NCI-H2171 (cell line): ENCODE measurements at places on chromosomes 1 and 21.

DNA sequence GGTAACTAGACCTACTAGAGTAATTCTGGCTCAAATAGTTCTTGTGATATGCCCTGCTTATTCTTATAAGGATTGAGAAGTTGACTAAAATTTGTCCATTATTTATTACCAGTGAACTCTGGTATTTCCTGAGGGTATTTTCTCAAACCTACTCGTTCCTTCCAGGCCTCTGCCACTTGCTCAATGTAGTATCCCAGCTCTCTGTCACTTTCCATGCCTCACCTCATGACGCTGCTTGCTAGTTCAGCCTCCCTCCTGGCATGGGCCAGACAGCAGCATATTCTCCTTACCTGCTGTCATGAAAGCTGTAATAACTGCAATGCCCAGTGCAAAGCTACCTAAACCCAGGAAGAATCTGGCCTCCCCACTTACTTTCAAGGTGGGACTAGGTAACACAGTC is 602.9 kb upstream of the ADAMTS5 start:
- DNase-seq, result no peak

DNA sequence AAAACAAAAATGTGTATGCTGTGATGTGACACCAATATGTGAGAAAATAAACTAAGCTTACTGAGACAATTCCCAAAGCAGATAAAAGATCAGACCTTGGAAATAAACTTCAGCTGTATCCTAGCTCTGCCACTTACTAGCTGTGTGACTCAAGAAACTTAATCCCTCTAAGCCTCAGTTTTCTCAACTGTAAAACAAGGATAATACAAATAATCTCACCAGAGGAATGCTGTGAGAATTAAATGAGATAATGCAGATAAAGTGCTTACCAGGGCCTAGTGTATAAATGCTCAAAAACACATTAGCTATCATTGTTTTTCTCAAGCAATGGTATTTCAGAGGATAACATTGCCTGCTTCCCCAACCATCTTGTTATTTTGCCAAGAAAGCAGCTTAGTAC is 2.1 kb downstream of the HEATR1 start:
- DNase-seq, result no peak

GRCh38 chr1:175313672-175314225 is 121.2 kb upstream of the KIAA0040 start:
- DNase-seq, result no peak

DNA sequence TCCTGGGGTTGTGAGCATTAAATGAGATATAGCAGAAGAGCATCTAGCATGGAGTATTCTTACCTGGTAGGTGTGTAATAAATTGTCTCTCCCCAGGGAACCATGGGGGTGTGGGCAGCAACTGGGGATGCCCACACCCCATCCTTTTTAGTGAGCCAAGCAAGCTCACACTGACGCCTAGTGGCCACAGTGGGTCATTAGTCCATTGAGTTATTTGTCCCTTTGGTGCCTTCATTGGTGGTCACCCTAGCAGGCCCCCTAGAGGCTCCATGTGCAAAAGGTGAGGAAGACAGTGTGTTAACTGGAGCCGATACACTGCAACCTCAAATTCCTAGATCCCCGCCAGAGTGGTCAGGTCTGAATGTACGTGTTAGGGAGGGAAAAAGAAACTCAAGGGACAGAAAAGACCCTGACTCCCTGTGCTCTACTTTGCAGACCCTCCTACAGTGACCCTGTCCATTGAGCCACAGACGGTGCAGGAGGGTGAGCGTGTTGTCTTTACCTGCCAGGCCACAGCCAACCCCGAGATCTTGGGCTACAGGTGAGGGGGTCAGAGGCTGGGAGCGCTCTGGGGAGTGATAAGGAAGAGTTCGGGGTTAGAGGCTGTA is 93.3 kb upstream of the CD1D start:
- no peak for DNase-seq

- no peak for DNase-seq
Measured at GRCh38 chr1:15957221-15958095, 18.4 kb downstream of the ZBTB17 start.

GRCh38 chr1:151012684-151013471 is 4.6 kb downstream of the PRUNE1 start:
- DNase-seq, result no peak

DNA sequence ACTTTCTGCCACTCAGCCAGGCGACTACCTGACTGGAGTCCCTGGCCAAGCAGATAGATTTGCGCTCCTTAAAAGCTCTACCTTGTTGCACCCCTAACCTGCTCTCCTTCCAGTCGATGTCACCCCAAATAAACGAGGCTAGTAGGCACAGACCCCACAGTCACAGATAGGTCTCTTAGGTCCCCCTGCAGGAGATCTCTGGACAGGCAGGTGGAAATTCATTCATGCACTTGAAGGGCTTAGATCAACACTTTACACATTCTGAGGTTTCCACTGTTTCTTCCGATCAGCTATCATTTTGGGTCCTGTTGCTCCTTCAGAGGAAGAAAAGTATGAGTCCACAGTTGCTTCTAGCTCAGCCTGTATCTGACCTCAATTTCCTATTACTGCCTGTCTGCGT is 272.6 kb upstream of the FMN2 start:
- no peak for DNase-seq

DNA sequence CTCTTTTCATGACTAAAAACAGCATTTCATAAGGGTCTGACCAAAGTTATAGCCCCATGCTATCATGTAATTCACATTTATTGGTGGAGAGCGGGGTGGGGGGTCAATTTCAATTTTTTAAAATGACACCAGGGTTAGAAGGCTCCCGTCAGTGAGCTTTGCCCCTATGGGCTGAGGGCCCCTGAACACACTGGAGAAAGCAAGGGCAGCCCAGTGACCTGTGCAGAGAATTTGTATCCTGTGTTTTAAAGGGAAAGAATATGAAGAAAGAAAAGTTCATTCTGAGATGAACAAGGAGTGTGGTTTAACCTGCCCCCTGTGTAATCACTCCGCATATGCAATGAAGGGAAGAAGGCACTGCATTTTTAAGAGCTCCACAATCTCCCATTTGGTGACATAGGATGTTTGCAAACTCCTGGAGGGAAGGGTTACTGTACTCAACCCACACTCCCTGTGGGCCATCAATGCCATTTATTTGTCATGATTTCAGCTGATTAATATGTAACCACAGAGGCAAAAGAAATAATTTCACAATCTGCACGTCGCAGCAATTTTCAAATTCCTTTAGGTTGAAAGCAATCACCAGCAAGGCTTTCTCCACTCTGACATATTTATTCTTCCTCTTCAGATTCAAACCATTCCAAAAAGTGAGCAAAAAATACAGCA is 95.6 kb downstream of the ZNF281 start:
- no peak for DNase-seq

GRCh38 chr1:39001516-39002421 is 10.7 kb downstream of the AKIRIN1 start:
- DNase-seq, result no peak

DNA sequence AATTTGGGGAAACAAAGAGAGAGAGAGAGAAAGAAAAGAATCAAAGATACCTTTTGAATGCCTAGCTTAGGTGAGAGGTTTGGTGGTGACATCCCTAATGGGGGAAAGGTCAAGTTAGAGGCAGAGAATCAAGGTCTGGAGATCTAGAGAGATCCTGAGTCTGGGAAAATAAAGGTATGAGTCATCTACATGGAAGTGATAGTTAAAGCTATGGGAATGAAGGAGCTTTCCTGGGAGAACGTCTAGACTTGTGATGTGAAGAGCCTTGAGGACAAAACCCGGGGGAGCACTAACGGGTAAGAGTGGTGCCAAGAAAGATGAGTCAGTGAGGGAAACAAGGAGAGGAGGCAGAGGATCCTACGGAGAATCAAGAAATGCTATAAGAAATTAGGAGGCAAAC is 110.8 kb upstream of the RUNX1 start:
- no peak for DNase-seq

- DNase-seq, result no peak
Measured at GRCh38 chr1:247266053-247266452, 10.2 kb downstream of the VN1R5 start.

DNA sequence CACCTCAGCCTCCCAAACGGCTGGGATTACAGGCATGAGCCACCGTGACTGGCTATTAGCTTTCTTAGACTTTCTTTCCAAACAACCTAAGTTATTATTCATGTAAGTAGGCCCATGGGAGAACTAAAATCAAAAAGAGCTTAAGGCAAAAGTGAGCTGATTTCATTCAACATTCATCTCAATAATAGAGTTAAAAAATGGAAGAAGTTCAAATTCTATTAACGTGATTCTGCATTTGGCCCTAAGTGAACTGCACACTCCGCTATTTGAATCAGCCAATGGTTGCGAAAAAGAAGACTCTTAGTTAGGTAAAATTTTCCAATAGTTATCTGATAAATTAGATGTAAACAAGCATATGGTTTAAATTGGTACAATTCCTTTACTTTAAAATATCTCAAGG is 68.6 kb upstream of the WARS2 start:
- DNase-seq, result no peak

GRCh38 chr1:56448529-56449300 is 130.6 kb downstream of the PLPP3 start:
- DNase-seq, result no peak

DNA sequence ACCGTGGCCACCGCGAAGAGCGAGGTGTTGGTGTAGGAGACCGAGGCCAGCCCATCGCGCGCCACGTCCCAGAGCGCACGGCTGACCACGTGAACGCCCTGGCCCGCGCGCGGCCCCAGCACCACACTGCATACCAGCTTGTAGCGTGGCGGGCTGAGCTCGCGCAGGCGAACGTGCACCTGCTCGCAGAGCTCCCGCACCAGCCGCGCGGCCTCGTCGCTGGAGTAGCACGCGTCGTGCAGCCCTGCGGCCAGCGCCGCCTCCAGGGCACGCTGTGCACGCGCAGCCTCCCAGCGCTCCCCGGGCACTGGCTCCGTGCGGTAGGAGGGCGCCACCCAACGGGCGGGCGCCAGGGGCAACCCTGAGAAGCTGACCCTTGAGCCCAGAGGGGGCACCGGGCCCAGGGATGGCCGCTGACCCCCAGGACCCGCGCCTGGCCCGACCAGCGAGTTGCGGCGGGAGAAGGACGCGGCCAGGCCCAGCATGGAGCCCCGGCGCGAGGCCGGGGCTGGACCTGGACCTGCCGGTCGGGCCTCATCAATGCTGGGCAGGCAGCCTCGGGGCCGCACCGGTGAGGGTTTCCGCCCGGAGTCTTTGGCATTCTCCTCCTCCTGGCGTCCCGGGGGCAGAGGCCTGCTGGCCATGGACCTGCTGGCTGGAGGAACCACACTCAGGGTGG is 987 bp downstream of the DYNLT4 start:
- no peak for DNase-seq

DNA sequence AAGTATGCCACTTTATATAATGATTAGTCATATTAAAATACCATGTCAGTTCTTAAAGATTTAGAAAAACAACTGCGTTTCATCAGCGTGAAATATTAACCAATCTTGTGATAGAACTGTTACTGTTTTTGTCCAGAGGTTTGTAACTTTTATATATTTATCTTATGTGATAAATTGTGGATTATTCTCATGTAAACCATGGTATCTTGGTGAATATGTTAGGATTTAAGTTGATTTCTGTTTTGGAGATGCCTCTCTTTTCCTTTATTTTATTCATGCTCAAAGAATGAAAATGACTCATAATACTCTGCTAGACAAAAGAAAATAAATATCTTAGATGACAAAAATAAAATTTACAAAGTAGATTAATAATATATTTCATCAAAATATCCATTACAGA is 88.4 kb downstream of the ADGRL4 start:
- DNase-seq, result no peak

DNA sequence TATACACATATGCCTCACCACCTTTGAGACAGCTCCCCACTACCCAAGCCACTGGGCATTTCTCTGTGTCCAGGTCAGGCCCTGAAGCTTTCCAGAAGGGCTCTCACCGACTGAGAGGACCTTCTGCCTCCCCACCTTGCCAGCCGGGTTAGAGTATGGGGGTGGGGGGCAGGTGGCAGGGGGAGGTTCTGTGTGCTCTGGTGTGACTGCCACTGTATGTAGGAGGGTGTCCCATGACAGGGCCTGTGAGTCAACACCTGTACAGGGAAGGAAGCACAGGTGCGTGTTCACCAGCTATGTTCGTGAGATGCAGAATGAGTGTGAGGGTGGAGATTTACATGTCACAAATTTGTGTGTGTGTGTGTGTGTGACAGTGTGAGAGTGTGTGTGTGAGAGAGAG is 7.0 kb downstream of the AHDC1 start:
- no peak for DNase-seq

DNA sequence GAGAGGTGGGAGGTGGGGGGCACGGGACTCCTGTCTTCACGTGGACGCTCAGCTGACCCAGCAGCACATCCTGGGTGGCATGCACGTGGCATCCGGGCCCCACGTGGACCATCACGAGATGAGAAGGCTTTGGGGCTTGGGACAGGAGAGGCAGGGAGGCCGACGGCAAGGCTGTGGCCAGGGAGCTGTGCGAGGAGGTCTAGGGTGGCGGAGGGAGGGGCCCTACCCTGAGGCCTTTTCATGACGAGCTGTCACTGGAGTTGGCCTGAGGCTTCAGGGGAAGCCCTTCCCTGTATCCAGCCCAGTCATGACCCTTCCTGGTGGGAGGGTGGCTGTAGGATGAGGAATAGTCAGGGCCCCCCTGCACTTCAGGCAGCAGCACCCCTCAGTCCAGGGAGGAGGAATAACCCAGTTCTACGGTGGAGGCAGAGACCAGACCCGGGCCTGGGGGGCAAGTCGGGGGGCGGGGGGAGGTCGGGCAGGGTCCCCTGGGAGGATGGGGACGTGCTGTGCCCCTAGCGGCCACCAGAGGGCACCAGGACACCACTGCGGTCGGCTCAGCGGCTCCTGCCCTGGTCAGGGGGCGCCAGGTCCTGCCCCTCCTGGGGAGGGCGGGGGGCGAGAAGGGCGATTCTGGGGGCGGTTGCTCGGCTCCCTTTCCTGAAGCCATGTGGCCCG is 2.0 kb upstream of the PERM1 start:
- no peak for DNase-seq

DNA sequence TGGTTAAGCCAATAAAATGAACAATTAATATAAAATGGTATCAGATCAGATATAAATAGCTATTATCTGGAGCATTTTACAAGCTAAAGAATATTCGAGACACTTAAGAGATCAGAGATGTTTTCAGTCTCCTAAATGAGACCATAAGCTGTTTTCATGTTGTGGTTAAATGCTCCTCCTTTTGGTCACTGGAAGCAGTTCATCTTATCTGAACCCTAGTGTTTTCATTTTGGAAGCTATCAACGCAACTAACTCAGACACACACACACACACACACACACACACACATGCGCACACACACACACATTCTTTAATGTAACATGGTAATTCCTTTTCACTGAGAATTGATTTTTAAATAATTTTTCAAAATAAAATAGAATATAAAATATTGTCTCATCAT is 10.0 kb upstream of the LRRC8C start:
- DNase-seq, result no peak

DNA sequence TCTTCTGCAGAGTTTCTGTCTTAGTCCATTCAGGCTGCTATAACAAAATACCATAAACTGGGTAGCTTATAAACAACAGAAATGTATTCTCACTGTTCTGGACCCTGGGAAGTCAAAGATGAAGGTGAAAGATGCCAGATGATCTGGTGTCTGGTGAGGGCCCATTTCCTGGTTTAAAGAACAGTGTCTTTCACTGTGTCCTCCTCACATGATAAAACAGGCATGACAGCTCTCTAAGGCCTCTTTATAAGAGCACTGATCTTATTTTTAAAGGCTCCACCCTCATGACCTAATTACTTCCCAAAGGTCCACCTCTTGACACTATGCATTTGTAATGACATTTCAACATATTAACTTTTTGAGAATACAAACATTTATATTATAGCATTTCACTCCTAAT is 250.2 kb upstream of the ZRANB2 start:
- DNase-seq, result no peak

- no peak for DNase-seq
Measured at GRCh38 chr1:52680353-52680752, 17.8 kb downstream of the COA7 start.

- DNase-seq, result no peak
Measured at GRCh38 chr1:59487335-59488031, 190.6 kb downstream of the FGGY start.

- no peak for DNase-seq
Measured at GRCh38 chr1:145782272-145783099, 41.4 kb downstream of the RNF115 start.
